ENCODE measurements at places on chromosomes 4 and X.

- no peak for DNase-seq
Measured at GRCh38 chr4:170413951-170414350, 324.2 kb upstream of the AADAT start.

GRCh38 chrX:104347860-104348259 is 93.1 kb upstream of the ESX1 start:
- no peak for DNase-seq

- DNase-seq, result peak; percentile 74
Measured at GRCh38 chrX:41333003-41333743, 789 bp upstream of the DDX3X start.

GRCh38 chr4:138897811-138898226 is 117.8 kb upstream of the NOCT start:
- DNase-seq, result no peak

- DNase-seq, result no peak
Measured at GRCh38 chr4:8649631-8650361, 57.2 kb downstream of the CPZ start.

DNA sequence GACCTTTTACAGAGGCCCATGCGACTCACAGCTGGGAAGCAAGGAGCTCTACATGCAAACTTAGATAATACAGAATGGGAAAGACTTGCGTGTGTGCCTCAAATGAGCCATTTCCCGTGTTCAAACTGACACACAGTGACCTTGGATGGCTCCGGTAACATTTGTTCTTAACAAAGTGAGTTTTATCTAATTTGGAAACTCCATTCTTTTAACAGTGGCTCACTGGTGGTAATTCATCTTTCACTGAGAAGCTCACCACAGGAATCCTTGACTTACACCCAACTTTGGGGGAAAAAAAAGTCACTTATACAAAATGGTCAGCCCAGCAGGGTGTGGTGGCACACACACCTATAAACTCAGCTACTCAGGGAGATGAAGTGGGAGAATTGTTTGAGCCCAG is 190.6 kb downstream of the LDB2 start:
- DNase-seq, result no peak

GRCh38 chr4:70337886-70338420 is 3.2 kb downstream of the CABS1 start:
- DNase-seq, result no peak

DNA sequence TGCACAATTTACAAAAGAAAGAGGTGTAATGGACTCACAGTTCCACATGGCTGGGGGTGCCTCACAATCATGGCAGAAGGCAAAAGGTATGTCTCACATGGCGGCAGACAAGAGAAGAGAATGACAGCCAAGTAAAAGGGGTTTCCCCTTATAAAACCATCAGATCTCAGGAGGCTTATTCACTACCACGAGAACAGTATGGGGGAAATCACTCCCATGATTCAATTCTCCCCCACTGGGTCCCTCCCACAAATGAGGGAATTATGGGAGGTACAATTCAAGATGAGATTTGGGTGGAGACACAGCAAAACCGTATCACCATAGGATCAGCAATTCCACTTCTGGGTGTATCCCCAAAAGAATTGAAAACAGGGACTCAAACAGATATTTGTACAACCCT is 97.5 kb upstream of the STX18 start:
- DNase-seq, result no peak

DNA sequence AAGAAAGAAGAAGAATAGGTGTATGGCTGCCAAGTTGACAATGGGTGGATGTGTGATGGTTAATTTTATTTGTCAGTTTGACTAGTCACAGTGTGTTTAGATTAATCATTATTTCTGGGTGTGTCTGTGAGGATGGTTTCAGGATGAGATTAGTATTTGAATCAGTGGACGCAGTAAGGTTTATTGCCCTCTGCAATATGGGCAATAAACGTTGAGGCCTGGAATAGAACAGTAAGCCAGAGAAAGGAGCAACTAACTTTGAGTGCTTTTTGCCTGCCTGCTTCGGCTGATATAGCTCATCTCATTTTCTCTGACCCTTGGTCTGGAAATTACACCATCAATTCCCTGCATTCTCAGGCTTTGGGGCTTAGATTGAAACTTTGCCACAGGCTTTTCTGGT is 140.8 kb upstream of the SPANXN4 start:
- DNase-seq, result no peak

- DNase-seq, result no peak
Measured at GRCh38 chr4:179666226-179666625, 2224.0 kb upstream of the AGA start.

GRCh38 chr4:168711197-168712140 is 214.6 kb downstream of the PALLD start:
- DNase-seq, result no peak

DNA sequence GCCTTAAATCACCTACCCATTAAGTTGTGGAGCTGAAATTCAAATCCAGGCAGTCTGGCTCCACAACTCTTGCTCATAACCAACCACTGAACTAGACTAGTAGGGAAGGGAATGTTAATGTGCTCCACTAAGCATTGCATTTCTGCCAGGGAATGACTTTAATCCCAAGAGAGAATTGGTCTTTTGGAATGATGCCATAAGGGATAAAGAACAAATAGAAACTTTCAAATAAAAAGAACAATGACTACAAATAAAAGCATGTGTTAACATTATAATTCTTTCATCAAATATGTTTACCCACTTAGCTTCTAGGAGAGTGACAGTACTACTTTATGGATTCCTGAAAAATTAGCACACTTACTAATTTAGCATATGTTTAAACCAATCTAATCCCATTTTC is 905.9 kb downstream of the CENPC start:
- DNase-seq, result no peak

DNA sequence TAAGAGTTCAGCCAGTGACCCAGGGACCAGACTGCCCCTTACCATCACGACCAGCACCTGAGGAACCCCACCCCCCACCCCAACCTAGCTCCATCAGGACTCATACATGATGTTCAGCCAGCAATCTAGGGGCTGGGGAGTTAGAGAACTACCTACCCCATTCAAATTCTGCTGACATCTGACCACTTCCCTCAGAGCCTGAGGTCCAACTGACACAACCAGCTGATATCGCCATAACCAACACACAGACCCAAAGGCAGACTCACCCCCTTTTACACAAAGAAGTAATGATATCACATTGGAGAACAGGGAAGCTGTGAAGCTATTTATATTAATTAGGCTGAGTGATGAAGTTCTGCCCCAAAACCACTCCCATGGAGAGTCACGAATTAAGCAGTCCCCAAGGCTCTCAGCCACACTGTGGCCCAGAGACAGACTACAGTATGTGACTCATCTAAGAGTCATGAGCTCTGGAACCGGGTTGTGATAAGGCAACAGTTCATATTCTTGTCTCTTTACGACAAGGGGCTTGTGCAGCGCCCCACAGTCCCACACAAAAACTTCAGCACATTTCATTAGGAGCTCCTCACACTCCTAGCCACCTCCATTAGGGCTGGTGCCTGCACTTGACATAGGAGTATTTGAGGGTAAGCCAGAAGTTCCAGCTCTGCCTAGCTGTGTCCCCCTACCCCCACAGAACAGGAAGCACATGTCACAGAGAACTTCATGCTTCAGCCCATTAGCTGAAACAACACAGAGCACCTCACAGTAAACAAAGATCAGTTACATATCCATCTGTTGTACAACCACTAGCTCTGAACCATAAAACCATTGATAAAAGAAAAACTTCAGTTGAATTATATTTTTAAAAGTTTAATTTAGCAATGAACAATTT is 184.7 kb upstream of the ZCCHC13 start:
- DNase-seq, result no peak

DNA sequence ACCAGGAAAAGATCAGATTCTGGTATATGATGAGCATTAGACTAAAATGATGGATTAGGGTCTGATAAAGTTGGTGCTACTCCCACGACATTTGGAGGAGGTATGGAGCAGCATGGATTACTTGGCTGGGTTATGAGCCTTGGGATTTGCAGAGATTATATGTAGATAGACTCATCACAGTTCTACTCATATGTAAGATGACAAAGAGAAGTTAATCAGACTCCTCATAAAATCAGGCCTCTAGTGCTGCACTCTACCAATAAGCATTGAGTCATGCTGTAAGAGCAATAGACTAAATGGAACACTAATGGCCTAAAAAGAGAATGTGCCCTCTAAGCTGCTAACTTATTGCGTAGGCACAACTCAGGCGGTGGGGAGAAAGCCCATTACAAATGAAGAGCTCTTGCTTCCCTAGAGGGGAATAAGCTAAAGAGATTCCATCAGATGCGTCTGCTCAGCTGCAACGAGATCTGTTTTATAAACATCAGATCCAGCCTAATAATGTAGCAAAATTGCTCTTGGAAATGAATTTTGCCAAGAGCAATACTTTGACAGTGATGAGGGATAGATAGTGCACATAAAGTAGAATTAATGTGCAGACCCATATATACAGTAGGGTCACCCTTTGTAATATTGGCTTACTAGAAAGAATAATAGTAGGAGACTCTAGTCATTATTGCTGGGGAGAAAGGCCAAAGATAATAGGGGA is 17.5 kb downstream of the LIAS start:
- no peak for DNase-seq

DNA sequence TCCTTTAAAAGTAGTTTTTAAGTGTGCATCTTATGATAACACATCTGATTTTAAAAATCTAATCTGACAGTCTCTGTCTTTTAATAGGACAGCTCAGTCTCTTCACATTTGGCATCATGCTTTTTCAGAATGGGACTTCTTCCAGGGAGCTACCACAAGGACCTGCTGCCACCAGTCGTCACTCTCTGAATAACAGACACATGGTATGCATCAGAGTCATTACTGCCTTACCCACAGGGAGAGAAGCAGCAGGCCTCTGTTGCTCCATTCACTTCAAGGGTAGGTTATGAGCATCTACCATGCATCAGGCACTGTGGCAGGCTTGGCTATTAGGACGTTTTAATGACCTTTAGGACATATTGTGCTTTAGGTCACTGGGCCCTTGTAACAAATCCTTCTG is 50.0 kb upstream of the AFAP1 start:
- DNase-seq, result no peak

DNA sequence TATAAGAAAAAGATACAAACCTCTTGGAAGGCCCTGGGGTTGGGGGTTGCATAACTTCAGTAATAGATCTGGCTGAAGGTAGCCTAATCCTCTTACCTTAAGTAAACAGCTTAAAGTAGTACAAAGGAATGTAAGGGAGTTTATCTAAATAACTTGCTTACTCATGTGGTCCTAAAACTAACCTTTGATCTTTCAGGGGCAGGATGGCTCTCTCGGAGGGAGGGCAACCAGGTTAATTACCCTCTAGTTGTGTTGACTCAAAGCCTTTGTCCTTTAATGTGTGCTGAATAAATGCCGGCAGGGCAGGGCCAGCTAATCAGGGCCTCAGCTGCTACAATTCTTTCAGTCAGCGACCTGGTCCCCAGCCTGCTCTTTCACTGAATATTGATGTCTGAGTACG is 822.0 kb upstream of the SLIT2 start:
- DNase-seq, result no peak

GRCh38 chrX:103780336-103781061 is 3.9 kb downstream of the PLP1 start:
- DNase-seq, result no peak

DNA sequence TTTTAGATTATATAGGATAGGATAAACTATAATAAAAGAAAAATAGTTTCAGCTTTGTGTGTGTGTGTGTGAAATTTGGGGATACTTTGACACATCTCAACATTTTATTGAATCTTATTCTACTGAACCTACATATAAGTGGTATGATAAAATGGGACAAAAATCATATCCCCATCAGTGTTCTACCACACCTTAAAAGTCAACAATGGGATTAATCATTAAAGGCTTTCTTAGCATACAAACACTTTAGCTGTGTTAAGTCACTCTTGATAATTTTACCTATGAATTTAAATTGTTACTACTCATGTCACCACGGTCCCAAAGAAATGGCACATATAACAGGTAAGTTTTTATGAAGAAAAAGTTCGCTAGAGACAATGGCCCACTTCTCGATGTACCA is 37.7 kb upstream of the LRBA start:
- DNase-seq, result no peak

GRCh38 chr4:31193521-31193920 is 473.4 kb downstream of the PCDH7 start:
- DNase-seq, result no peak

DNA sequence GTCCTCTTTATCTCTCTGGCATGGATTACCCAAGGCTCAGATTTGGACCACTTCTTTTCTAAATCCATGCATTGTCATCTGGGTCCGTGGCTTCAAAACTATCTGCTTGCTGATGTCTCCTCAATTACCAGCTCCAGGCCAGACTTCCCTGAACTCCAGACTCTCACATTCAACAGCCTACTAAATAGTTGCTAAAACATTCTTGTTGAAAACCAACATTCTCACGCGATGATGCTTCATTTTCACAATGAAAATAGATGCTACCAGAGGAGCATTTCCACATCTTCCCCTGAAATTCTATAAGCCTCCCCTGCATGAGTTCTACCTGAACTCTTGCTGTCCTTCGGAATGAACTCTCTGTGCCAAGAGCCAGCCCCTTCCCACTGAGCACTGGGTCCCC is 5.2 kb upstream of the TLR6 start:
- DNase-seq, result no peak

- DNase-seq, result no peak
Measured at GRCh38 chrX:150508018-150508417, 60.4 kb upstream of the MTM1 start.

DNA sequence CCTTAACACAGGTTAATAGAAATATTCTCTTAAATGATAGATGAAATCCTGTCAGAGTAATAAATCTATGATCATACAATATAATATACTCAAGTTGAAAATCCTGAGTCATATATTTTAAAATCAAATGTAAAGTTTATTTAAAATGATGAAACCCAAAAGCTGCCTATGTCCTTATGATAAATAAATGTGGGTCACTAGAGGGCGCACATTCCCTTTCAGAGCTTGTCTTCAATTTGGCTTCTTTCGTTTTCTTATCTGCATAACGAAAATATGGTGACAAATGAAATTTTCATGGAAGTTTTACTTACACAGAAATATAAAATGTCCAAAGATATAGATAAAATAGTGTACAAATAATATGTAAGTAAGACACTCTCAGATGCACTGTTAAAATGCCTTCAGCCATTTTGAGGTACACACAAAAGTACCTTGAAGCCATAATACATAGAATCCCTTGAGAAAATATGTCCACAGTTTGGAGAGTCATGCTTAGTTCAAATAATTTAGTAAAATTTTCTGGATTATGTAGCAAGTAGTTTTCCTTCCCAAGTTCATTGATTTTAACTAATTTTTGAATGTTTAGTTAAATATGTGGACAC is 680.4 kb downstream of the DMD start:
- no peak for DNase-seq

GRCh38 chr4:87192145-87192919 is 28.1 kb downstream of the KLHL8 start:
- DNase-seq, result no peak

DNA sequence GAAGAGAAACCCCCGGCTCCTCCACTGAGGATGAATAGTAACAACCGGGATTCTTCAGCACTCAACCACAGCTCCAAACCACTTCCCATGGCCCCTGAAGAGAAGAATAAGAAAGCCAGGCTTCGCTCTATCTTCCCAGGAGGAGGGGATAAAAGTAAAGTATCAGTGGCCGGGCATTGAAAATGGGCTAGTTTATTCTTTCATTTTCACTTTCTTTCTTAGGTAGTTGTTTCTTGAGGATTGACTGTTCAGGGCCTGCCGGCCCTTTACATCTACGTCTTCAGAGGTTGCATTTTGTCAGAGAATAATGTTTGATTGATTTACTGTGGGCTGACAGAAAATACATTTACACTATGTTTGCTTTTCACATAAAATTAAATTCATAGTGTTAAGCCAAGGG is 27.1 kb downstream of the PAK3 start:
- DNase-seq, result no peak

- no peak for DNase-seq
Measured at GRCh38 chrX:19448077-19448476, 67.2 kb downstream of the MAP3K15 start.

Data from stimulated activated CD8-positive, alpha-beta memory T cell treated with anti-CD3 and anti-CD28 coated beads, Interleukin-7, amount 100 ng/mL, for 4 hours (primary cell).